ENCODE measurements at places on chromosomes 12 and 14. TPM values are rescaled to one million over a fixed set of nuclear protein-coding genes. Genes with fewer than 3 reads are reported as not detected.

DNA sequence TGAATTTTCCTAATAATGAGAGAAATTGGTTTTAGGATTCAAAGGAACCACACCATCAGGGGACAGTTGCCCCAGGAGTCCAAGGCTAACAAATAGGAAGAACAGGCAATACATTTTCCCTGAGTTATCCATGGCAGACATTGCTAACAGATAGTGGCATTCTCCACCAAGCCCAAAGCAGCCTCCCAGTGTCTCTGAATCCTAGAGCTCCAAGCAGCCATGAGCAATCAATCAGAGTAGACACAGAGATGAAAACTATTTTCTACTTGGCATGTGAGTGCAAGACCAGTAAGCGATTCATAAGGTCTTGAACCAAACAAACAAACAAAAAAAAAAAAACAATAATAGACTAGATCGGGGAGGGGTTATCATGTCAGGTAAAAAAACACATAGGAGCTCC is 515.7 kb downstream of the MED13L start:
- DNase-seq, result no peak

DNA sequence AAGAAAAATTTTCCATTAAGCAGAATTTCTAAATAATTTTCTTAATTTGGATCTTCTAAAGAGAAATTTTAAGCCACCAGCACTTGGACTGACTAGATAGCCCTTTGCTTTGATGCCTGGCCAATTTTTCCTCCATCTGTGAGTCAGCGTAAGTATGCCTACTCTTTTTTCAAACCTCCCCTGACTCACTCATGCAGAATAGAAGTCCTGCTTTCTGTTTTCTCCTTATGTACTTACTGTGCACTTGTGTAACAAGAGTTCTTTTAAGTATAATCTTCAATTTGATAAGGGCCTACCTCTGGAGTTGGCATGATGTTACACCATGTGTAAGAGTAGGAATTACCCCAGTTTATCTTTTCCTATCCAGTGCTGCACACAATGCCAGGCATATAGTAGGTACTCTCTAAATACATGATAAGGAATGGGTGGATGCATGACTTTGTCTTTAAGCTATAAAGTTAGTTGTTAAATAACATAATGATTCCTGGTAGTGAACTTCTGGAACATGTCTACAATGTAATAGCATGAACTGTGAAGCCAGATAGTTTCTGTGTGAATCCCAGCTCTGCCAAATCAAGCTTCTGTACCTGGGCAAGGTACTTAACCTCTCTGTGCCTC is 329.6 kb downstream of the TMTC2 start:
- peak; percentile 26 for DNase-seq

GRCh38 chr12:126157575-126157966 is 1092.3 kb downstream of the AACS start:
- no peak for DNase-seq

- DNase-seq, result no peak
These were observed 430.5 kb downstream of the DPF3 start for GRCh38 chr14:72463291-72463866.

- peak; percentile 38 for DNase-seq
These were observed 505 bp downstream of the RASSF3 start for GRCh38 chr12:64610660-64611340.

DNA sequence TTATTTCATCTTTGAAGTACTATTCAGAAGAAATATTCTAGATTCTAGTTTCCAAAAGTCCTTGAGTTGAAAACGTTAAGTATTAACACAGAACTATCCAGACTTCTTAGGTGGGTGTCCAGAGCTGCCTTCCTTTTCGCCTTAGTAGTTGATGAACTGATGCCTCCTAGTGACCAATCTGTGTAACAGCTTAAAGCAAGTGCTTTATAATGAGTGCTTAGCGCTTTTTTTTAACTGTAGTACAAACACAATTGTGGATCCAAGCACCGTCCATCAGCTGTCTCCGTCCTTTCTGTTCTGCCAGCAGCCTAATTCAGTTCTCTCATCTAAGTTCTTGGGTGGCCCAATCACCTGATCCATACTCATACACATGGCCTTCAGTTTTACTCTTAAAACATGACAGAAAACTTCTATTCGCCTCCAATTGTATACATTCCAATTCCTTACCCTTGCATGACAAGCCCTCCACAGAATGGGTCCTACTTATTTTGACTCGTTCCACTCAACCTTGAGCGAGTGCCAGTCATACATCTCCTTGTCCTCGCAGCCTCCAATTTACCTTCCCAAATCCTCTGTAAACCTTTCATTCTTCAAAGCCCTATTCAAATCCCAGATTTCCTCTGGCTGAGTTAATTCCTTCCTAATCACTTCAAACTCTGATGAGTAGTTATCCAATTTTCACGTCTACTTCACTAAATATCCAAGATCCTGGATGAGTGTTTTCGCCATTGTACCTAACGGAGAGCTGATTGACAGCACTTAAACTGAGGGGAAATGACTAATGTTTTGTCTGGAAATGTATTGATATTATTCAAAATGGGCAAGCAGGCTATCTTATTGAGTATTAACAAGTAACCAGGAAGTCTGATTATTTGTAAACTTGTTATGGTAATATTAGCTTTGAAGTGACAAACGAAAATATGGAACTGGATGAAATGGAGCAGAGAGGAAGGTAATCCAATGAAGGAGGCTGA is 5.8 kb upstream of the PHLDA1 start:
- DNase-seq, result no peak

GRCh38 chr14:39607978-39608377 is 175.7 kb upstream of the FBXO33 start:
- no peak for DNase-seq

GRCh38 chr14:93005135-93005813 is 82.3 kb downstream of the CHGA start:
- DNase-seq, result no peak

- DNase-seq, result no peak
These were observed 653 bp downstream of the PA2G4 start for GRCh38 chr12:56104815-56105608.

- DNase-seq, result no peak
These were observed 292.0 kb downstream of the FBXL14 start for GRCh38 chr12:1302201-1302870.

DNA sequence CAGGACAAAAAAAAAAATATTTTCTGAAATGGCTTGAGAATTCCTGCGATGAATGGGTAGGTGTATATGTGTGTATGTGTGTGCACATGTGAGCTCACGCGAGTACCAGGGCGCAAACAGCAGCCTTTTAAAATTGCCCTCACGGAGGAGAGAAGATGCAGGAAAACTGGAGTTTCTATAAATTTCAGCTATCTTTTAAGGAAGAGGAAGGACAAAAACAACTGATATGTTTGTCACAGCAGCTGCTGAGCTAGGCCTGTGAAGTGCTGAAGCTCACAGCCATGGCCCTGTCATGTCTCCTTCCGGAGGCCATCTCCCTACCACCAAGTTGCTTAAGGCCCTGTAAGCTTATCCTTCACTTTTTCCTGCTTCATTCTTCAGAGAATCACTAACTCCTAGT is 40.8 kb downstream of the DUSP16 start:
- no peak for DNase-seq

GRCh38 chr14:75246546-75247285 is 31.9 kb upstream of the FOS start:
- no peak for DNase-seq

- no peak for DNase-seq
These were observed 956.6 kb downstream of the LRFN5 start for GRCh38 chr14:42563313-42563712.

- no peak for DNase-seq
These were observed 345.8 kb upstream of the CCDC196 start for GRCh38 chr14:66140213-66140918.

DNA sequence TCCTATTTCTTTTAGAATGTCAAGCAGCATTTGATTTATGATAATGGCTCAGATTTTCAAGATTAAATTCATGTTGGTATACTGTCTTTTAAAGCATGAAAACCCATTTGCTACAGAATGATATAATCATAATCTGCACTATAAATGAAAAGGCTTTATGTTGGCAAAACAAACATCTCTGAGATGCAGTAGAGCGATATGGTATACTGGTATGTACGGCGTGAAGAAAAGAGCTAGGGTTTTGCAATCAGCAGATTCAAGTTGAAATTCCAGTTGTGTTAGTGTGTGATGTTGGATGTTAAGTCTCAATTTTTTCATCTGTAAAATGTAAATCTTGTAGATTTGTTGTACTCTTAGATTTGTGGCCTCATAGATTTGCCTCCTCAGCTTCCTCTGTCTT is 53.2 kb upstream of the DYRK2 start:
- DNase-seq, result no peak

DNA sequence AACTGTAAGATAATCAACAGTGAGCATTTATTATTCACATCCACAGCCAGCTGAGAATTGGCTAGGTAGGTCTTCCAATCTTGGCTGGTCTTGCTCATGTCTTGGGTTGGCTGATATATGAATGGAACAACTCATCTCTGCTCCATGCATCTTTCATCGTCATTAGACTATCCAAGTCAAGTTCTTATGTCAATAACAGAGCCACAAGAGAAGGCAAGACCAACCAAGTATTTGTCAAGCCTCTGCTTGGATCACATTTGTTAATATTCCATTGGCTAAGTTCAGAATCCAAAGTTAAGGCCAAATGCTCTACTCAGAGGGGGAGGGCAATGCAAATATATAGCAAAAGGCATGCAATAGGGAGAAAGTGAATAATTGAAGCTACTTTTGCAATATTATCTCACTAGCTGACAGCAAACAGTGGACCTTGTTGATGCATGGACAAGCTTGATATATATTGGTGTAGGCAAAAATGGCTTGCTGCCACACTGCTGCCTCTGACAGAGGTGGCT is 53.1 kb downstream of the WASHC3 start:
- DNase-seq, result no peak

- peak; percentile 64 for DNase-seq
These were observed 52.0 kb upstream of the KCNA1 start for GRCh38 chr12:4857472-4858291.

DNA sequence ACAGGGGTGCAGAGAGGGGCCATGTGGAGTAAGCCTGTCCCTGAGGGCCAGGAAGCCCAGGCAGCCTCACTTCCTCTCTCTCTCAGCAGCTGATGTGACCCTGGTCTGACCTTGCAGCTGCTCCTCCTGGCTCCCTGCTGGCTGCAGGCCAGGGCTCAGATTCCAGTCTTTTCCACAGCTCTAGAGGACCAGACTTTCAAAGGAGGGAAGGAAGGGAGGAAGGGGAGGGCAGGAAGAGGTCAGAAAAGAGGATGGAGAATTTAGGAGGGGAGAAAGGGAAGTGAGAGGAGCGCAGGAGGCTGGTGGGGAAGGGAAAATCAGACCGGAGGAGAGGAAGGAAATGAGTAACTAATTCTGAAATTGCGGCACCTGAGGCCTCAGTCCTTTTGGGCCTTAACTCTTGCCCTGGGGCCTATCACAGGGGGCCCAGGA is 40.9 kb upstream of the VASH1 start:
- DNase-seq, result no peak

DNA sequence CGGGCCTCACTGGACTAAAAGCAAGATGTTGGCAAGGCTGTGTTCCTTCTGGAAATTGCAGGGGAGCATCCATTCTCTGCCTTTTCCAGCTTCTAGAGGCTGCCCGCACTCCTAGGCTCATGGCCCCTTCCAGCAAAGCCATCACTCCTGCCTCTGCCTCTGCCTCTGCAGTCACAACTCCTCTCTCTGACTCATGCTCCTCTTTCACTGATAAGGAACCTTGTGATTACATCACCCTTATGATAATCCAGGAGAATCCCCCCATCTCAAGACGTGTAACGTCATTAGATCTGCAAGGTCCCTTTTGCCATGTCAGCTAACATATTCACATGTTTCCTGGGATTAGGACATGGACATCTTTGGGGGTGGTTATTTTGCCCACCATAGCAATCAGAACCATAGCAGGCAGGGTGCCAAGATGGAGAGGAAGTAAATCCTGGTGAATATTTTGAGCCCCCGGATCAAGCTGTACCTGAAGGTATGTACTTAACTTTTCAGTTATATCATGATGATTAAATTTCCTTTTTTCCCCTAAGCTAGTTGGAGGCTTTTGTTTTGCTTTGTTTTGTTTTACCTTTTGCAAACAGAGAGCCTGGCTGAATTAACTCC is 123.6 kb downstream of the SCARB1 start:
- no peak for DNase-seq

- no peak for DNase-seq
These were observed 181.9 kb upstream of the SLC38A2 start for GRCh38 chr12:46554460-46554859.

GRCh38 chr14:67426161-67426560 is 14.2 kb upstream of the PLEK2 start:
- no peak for DNase-seq

GRCh38 chr14:75274899-75275569 is 3.6 kb upstream of the FOS start:
- no peak for DNase-seq

GRCh38 chr14:59274991-59275391 is 86.5 kb downstream of the DAAM1 start:
- DNase-seq, result no peak

The RNASE3 gene
- total RNA-seq, result not detected

The BDKRB2 gene
- 4.0 TPM for total RNA-seq

The PRICKLE1 gene
- total RNA-seq, result 10.9 TPM

The PCED1B gene
- 5.6 TPM for total RNA-seq

The LRRC10 gene
- not detected for total RNA-seq

The FBXL14 gene
- total RNA-seq, result 9.8 TPM

The SCNN1A gene
- 18.1 TPM for total RNA-seq

The PLA2G1B gene
- not detected for total RNA-seq

The RFX4 gene
- not detected for total RNA-seq

The TSPAN8 gene
- 8.3 TPM for total RNA-seq

The RPGRIP1 gene
- total RNA-seq, result 0.28 TPM

The PRR4 gene
- total RNA-seq, result 1.5 TPM

The DPY19L2 gene
- total RNA-seq, result 9.7 TPM
